ENCODE measurements at places on chromosomes 12 and 14.
A peak's percentile ranks its signal among the peaks of the same experiment; 100 is the strongest.

GRCh38 chr14:59582161-59582560 lies 5.5 kb upstream of the CCDC175 start:
- no peak for DNase-seq

DNA sequence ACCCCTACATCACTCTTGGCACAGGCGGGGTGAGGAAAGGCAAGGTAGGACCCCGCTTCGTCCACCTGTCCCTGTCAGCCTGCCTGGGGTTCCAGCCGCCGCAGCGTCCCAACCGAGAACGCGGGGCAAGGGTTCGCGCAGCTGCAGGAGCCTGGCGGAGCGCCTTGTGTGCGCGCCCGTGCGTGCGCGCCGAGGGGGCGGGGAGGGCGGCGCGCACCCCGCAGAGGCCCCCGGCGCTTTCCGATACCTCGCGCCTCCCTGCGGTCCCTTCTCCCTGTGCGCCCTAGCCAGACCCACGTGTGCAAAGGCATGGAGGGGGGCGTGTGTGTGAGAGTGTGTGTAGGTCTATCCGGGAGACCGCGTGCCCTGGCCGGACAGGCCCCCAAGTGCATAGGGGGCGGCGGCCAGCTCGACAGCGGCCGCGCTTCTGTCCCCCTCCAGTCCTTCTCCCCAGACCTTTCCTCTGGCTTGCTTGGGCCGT lies 122.4 kb downstream of the TSPAN9 start:
- DNase-seq: peak; percentile 52

DNA sequence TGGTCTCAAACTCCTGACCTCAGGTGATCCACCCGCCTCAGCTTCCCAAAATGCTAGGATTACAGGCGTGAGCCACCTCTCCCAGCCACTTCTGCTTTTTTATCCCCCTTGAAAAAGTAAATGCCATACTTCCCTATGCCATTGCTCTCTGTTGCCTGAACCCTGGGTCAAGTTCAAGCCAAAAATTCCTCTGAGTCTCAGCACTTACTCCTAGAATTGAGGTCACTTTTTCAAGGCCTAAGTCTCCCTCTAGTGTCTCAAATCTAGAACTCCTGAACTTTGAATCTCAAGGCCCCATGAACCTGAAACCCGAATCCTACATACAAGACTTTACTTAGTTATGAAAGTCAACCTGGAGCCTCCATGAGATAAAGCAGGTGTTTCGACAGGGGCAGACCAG lies 1.4 kb upstream of the APOBEC1 start:
- peak; percentile 35 for DNase-seq

GRCh38 chr12:8823565-8824300 lies 1.3 kb downstream of the A2ML1 start:
- peak; percentile 29 for DNase-seq

- DNase-seq: no peak
These were observed 167.4 kb upstream of the RGS6 start for GRCh38 chr14:71764701-71765382.

DNA sequence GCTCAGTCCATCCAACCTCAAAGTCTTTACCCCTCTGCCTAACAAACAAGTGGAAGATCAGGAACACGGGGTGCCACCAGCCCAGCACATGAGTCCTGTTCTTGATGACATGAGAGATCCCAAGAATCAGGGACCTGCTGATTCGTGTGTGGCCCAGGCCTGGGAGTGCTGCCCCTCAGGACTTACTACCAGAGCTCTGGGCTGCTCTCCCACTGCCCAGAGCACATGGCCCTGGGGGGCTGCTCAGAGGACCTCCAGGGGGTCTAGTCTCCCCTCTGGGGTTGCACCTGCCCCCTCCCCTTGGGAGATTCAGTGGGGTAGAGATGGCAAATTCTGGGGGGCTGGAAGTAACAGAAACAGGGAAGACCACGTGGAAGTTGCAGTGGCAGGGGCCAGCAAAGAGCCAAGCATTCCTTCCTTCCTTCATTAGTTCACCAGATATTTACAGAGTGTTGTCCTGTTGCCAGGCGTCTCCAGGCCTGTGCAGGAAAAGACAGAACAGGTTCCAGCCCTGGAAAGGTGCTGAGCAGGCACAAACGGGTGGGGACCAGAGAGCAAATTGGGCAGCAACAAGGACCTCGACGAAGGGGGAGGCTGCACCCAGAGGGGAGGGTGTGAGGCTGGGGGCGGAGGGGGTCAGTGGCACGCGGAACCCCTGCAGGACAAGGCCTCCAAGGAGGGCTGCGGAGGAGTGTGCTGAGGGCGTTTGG lies 45.1 kb upstream of the MEG3 start:
- no peak for DNase-seq

GRCh38 chr14:24816011-24816928 lies 182.3 kb upstream of the GZMB start:
- no peak for DNase-seq

DNA sequence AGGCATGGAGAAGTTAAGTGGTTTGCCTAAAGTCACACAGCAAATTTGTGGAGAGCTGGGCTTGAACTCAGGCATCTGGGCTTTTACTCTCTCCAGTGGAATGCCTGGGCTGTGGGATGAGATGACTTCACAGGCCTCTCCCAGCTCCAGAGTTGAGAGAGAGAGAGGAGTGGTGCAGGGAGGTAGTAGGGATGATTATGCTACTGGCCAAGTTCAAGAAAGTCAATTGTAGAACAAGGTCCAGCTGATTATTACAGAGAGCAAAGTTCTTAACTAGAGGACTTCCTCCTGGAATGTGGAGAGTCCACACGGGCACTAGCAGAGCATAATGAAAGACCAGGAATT lies 769 bp upstream of the EMP1 start:
- peak; percentile 71 for DNase-seq

GRCh38 chr14:34111953-34112352 lies 161.1 kb upstream of the EGLN3 start:
- no peak for DNase-seq

DNA sequence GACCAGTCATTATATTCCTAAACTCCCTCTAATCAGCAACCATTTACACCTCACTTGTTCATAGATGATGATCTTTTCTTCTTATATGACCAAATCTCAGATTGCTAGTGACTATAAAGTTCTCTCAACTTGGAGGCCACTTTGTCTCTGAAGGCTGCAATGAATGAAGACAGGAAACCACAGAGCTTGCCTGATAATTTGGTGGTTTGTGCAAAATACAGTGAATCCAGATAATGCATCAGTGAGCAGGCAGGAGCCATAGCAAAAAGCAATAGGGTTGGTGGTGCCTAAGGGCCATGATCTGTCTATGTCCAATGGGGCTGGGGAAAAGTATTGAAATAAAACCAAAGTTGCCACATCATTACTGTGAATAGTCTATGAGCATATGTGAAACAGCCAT lies 123.8 kb upstream of the LRFN5 start:
- no peak for DNase-seq

DNA sequence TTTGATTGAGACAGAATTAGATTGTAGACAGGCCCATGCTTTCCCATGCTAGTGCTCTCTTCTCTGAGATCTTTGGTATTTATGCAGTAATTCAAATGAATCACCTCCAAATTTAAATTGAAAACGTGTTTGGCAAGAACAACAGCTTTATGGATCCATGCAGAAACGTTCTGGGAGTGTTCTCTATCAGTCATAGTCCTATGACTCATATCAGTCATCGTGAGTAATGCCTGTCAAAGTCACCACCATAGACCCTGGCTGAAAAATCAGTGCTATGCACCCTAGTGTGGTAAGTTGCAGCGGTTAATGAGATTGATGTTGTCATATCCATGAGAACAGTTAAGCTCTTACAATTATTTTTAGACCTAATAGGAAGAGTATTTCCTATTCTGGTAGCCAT lies 90.1 kb upstream of the FOXG1 start:
- peak; percentile 87 for DNase-seq

DNA sequence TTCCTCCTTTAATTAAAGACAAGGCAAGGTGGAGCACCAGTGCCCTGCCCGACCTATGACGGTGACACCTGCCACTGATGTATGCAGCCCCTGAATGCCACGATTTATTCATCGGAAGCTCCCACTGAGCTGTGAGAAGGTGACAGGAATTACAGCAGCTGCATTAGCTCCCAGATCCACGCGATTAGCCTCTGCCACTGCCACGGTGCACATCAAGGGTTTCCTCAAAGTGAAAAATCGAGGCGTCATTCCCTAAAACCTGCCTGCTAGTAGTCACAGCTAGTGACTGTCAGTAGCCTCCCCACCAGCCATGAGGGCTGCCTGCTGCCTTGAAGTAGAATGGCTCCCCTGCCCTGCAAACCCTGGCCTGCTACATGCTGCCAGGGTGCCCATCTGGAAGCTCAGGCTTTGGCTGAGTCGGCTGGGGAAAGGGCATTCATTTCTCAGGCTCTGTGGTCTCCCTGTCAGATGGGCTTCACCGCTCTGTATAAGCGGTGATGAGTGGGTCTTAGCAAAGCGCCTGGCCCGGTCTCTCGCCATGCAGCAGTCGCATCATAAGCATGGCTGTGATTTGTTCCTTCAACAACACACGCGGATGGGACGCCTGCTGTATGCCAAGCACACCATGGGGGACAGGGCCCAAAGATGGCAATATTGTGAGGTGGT lies 8.2 kb upstream of the BCL11B start:
- no peak for DNase-seq

DNA sequence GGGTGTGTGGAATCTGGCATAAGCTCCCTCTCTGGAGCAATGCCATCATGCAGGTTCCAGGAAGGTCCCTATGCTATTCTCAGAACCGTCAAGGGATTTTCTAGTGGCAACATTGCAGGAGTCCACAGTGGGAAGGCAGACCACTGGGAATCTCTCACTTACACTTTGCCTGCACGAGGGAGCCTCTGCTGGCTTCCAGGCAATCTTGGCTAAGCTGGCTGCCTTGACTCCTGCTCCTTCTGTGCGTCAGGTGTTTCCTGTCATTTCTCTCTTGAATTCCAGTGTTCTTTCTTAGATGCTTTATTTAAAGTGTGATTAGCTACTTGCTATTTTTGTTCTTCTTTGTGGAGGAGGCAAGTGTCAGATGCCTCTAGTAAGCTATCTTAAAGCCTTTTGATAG lies 414.0 kb upstream of the ATP2B1 start:
- no peak for DNase-seq

DNA sequence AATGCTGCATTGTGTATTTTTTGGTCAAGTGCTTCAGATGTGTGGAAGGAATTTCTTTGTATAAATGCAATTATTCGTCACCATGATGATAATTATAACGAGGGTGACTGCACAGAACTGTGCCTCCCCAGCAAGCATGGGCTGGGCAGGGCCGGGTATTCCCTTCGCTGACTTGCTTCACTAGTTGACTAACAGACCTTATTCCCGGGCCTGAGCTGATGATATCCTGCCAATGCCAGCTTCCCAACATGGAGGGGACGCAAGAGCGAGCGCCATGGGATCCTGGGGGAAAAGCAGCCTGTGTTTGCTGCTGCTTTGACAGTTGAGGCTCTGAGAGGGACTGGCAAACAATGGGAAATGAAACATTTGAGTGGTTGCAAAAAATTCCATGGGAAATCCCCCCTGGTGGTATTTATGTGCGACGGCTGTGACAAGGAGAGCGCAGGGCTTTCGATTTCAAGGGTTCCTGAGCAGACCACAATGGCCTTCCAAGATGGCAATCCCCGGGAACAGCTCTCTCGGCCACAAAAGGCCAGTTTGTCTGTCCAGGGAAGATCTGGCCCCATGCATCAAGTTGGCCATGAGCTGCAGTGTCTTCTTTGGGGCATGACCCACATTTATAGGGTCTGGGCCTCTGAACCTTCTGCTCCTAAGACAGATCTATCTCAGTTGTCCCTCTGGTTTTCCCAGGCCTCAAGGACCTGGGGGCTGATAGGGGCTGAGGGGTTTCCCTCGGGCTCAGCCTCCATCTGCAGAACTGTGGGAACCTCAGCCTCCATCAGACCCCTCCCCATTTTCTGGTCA lies 21.9 kb upstream of the MAP1LC3B2 start:
- DNase-seq: no peak

DNA sequence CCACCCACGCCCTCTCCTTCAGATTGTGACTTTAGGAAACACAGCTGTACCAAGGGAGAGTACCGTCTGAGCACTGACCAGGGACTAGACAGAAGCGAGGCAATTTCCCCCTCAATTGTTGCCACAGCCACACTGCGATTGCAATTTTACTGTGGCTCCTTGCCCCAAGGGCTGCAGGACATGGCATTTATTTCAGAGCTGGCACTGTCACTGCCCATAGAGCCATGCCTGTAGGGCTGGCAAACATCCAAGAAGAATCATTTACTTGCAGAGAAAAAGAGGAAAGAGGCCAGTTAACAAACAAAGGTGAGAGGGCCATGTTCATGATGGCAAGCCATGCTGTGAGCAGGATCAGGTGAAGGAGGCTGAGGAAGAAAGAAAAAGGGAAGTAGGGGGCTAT lies 129.6 kb downstream of the EMP1 start:
- DNase-seq: no peak

GRCh38 chr12:57369202-57369601 lies 61.6 kb downstream of the R3HDM2 start:
- no peak for DNase-seq

DNA sequence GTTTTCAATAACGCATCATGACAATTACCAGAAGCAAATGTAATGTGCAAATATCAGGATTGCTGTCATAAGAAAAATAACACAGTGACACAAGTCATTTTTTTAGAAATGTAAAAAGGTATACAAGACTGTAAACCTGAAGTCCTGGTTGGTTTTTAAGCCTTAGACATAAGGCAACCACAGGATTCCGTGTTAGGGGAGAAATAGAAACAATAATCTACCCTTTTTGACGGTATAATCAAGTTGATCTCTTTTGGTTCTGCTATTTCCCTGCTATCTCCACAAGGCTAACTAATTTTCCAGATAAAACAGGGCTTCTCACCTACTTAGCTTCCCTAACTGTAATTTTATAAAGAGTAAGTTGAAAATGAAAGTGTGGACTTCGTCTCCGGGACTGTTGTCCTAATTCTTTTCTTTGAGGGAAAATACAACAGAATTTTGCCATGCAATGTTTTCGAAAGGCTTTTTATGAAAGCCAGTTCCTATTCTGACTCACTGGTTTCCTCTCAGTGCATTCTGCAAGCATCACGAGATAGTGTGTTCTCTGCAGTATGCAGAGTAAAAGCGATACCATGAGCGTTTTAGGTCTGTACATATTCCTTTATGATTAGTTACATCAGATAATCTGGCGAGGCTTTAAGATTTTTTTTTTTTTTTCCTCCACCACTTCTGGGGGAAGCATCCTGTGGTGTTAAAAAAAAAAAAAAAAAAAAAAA lies 10.6 kb downstream of the MYO1H start:
- DNase-seq: no peak
